T-helper 2 cell treated with Interferon-gamma antibody and Interleukin-4, amounts not matched to agents 5 μg/mL and 100 μg/mL, for 36 hours (primary cell): ENCODE measurements at places on chromosomes 1 and 21.
A peak's percentile ranks its signal among the peaks of the same experiment; 100 is the strongest.

- DNase-seq: no peak
These were observed 25.0 kb upstream of the EPB41 start for GRCh38 chr1:28889357-28889756.

DNA sequence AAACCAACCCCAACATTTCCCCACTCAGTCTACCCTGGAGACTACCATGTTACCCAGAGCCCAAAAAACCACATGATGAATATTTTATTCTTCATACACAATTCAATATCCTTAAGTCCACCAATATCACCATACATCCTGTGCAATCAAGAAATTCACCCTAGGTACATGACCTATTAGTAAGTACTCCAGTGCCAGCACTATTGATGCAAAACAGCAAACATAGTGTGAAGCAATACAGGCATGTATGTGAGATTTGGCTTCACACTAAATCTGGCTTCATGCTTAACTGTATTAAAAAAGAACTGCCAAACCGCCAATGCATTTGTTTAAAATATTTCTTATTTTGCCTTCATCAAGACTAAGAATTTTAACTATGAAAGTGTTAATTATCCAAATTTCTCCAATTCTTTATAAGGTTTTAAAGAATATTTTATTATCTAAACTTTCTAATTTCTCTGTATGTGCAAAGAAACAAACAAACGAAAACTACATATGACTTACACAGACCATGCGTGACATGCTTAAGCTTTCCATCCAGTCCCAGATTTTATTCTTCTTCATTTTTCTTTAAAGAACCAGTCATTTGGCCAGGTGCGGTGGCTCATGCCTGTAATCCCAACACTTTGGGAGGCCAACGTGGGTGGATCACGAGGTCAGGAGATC is 22.4 kb upstream of the TMEM125 start:
- no peak for DNase-seq

DNA sequence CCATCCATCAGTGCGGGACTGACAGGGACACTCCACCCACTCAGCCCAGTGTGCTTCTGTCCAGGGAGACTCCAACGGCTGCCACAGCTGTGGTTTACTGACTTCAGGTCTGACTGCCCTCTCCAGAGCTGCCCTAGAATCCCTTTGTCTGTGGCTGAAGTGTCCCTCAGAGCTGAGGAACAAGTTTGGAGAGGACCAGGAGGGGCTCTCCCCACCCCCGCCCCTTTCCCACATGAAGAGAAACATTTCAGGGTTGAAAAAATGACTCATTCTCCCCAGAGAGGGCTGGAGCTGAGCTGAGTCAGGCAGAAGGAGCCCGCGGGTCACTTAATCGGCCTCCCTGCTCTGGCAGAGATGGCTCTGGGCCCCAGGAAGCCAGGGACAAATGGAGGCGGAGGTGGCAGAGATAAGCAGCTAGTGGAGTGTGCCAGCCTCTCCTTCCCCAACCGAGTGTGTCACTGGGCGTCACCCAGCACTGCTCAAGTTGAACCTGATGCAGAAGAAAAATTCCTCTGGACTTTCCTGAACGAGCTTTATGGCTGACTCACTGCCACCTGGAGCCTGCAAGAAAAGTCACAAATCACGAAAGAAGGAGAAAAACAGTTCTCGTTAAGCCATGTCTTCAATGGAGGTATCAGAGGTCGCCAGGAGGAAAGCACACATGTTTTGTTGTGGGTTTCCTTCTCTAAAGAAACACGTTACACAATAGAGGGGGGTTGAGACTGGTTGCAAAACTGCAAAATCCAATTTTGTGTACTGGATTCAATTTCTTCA is 34.3 kb upstream of the ECE1 start:
- DNase-seq: peak; percentile 86

DNA sequence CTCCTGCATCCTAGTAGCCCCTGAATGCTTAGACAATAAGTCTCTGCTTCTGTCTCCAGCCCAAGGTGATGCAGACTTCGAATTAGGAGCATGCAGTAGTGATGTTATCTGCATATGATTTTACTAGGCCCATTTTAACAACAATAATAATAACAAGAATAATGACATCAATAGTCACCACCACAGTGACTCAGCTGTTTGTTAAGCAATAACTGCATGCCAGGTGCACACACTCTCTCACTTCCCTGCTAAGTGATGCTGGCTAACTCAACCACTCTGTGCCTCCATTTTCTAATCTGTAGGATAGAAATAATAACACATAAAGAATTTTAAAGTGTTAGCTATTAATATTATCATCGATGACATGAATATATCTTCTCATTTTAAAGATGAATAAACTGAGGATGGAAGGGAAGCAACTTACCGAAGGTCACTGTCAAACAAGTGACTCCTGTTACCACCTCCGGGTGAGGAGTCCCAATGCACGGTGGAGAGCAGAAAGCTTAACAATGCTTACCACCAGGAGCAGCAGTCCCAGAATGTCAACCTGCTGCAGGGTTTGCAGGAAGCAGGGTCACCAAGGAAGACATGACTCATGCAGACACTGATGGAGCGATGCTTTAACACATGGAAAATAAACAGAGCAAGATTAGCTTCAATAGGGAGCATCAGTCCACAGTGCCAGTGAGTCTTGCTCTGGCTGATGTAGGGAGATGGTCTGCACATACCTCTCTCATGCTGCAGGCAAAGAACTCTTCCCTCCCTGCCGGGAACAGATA is 290.2 kb downstream of the SPATA17 start:
- no peak for DNase-seq
